ENCODE measurements at places on chromosomes 4 and X.

DNA sequence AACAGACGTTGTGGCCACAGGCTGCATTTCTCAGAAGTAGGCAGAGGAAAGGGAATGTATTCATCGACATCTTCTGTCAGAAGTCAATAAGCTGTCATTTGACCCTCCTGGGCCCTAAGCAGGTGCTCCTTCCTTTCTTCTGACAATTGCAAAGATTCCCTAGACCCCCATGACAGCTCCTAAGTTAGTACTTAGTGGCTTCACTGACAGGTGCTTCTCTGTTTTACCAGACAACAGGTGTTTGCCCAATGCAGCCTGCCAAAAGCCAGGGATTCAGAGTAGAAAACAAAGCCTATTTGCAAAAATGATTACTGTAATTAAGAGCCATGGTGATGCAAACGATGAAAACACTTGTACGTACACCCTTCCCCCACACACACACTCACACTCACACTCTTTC, 7.5 kb upstream of the FGF5 start:
- DNase-seq, result no peak

DNA sequence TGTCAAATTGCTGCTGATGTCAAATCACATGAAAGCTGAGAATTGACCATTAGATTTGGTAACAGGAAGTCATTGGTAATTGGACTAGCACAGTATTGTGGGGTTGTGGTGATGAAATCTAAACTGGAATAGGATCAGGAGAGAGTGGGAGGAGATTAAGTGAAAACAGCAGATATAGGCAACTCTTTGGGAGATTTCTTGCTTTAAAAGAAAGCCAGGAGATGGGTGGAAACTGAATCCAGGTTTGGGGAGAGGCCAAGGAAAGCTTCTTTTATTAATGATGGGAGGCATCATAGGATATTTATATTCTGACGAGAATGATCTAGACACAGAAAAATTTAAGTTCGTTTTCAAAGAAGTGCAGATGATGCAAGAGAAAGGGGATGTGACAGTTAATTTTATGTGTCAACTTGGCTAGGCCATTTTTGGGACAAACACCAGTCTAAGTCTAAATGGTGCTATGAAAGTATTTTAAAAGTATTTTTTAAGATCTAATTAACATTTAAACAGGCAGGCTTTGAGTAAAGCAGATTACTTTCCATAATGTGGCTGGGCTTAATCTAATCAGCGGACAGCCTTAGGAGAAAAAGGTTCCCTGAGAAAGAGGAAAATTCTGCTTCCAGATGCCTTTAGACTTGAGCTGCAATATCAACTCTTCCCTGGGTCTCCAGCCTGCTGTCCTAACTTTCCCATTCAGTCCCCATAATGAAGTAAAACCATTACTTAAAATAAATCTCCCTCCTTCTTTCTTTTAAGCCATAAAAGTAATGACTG, 24.7 kb downstream of the SEC24D start:
- no peak for DNase-seq

DNA sequence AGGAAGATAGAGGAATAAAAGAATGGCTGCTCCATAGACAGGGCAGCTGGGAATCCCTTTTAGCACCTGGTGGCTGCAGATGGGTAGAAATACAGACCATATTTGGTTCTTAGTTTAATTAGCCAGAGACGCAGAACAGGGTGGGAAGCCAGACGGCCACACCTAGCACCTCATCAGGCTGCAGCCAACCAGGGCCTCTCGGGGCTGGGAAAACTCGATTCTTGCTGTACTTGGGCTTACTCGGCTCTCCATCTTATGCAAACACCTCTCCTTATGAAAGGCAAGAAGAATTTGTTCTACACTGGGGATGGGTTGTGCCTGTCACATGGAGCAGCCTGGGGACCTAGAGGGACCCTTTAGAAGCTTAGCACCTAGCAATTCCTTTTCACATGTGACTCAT, 19.7 kb downstream of the IRAK1 start:
- DNase-seq, result no peak

DNA sequence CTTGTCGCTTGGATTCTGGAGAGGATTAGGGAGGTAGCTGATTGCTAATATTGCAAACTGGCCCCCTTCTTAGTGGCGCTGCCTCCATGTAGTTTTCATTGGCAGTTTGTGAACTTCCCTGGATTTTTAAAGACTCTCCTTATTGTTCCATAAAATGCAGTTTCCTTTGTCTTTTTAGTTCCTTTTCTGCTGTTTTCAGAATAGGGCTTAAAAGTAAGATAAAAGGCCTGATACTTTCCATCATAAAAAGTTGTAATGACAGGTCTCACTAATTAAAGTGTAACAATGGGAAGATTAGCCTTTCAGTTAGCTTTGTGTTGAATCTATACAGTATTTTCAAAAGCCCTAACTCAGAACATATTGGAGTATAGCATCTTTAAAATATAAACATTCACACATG, 21.2 kb downstream of the ZIC3 start:
- DNase-seq, result no peak

DNA sequence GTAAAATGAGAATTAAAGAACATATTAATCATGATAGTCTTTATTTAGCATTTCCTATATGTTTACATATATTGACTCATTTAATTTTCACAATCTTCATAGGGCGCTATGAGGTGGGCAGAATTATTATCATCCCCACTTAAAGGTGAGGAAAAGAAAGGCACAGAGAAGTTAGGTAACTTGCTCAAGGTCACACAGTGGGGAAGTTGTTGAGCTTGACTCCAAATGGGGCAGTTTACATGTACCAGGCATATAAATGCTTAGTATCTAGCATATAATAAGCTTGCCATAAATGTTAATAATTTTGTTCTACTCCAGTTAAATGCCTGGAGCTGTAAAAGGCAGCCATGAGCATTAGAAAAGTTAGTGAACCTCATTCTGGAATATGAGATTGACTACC, 1.5 kb downstream of the CMC4 start:
- DNase-seq, result no peak

DNA sequence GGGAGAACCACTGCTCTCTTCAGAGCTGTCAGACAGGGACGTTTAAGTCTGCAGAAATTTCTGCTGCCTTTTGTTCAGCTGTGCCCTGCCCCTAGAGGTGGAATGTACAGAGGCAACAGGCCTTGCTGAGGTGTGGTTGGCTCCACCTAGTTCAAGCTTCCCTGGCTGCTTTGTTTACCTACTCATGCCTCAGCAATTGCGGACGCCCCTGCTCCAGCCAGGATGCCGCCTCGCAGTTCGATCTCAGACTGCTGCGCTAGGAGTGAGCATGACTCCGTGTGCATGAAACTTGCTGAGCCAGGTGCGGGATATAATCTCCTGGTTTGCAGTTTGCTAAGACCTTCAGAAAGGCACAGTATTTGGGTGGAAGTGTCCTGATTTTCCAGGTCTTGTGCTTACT, 70.9 kb downstream of the MAGEB5 start:
- DNase-seq, result no peak

- DNase-seq, result no peak
Observed at GRCh38 chr4:22090661-22091351, 142.2 kb upstream of the KCNIP4 start.

DNA sequence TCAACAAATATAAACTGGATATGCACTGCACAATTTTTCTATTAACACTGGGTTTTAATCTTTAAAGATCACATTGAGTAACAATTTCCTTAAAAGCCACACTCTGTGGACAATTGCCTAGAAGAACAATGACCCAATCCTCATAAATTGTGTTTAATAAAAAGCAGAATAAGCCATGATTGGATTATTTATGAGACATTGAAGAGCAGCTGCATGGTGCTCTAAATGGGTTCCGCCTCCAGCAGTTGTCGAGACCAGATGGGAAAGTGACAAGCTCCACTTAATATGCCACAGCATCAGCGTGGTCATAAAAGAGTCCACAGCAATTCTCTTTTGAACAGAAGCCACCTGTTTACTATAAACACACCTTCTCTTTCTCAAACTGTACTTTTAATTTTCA, 635.2 kb upstream of the FRG1 start:
- no peak for DNase-seq

All from CD4-positive, alpha-beta T cell treated with Interleukin-15 for 4 hours (primary cell).